ENCODE measurements at places on chromosomes 3 and 15.

- no peak for DNase-seq
These were observed 20.3 kb downstream of the CAND2 start for GRCh38 chr3:12816521-12817342.

DNA sequence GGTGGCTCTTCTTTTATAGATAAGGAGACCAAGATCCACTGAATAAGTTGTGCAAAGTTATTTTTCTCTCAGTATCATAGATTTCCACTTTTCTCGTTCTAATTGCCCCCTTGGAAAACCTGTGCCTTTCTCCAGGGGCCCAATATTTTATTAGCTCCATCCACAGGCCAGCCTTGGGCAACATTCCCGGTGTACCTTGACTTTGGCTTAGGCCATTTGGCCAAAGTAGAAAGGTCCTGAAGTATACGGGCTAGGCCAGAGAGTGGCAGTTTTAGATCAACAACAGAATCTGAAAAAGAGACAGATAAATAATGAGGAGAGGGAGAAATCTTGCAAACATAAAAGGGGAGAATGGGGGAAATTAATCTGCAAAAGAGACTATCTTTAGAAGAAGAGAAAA lies 91.7 kb upstream of the CHMP2B start:
- no peak for DNase-seq

- no peak for DNase-seq
These were observed 1009.9 kb downstream of the AGBL1 start for GRCh38 chr15:87089551-87089950.

DNA sequence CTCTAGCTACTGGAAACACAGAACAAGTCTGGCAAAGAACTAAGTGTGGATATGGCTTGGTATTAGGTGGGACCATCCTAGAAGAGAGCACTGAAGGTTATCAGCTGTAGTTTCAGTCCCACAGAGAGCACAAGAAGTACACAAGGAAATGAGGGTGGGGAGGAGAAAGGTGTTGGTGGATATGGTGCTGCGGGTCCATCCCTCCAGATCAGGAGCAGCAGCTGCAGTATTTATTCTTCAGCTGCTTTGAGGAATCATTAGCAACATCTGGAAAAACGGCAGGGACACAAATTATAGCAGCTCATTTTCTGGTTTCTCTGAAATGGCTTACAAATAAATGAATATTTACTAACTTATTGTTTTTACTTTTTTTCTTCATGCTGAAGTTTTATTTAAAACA lies 29.0 kb downstream of the CD80 start:
- DNase-seq, result no peak

- no peak for DNase-seq
These were observed 767.7 kb upstream of the LMCD1 start for GRCh38 chr3:7733933-7734332.

- no peak for DNase-seq
These were observed 37.6 kb upstream of the WDR49 start for GRCh38 chr3:167691366-167691765.

- no peak for DNase-seq
These were observed 241.4 kb downstream of the ISL2 start for GRCh38 chr15:76577879-76578512.

DNA sequence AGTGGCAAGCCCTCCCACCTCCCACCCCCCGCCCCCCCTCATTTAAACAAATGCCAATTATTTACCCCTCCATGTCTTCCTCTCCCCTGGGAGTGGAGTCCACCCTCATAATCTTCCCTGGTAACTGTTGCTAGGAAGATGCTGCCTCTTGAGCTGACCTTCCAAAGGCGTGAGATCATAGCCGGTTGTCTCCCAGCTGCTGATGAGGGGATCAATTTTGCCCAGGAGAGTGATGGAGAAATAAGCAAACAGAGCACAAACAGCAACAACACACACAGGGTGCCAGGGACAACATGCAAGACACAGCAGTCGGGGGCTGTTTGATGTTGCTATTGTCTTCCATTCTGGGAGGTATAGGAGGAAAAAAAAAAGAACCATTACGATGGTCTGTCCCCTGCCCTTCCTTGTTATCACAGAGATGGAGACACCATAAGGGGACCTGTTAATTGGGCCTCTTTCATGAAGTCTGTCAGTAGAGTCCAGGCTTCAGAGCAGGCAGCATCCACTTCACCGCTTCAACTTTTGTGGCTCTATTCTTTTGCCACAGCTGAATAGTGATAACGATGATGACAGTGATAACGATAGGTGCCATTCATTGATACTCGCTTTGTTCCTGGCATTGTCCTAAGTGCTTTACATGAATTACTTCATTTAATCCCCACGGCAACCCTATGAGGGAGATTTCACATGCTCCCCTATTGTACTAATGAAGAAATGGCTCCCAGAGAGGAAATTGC lies 76.9 kb upstream of the RGMA start:
- no peak for DNase-seq

GRCh38 chr3:157794771-157795170 lies 291.6 kb upstream of the VEPH1 start:
- DNase-seq, result no peak

DNA sequence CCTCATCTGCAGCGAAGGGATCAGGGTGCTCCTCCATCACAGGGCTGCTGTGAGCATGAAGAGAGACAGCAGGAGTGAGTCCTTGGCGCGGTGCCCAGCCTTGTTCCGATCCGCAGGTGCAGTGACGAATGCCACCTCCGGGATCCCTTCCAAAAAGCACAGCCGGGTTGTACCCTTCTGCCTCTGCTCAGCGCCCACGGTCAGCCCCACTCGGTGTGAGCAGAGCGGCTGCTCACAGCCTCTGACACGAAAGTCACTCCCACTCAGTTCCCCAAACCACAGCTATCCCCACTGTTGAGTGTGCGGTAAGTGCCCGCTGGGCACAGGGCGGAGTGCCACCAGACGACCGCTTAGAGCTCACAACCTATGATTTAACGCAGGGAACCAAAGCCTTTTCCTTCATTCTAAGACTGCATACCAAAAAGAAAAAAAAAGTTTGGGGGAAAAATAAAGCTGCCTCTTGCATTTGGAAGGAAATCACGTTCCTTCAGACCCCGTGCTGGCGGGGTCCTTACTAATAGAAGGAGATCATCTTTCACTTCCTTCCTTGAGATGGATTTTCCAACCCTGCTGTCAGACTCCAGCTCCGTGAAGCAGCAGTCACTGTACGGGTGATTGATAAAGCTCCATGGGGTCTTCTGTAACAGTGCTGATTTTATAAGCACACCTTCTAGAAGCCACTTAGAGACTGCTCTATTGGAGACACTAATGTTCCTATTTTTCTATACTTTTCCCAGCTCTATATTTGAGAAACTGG lies 34.7 kb upstream of the TUBGCP5 start:
- no peak for DNase-seq

DNA sequence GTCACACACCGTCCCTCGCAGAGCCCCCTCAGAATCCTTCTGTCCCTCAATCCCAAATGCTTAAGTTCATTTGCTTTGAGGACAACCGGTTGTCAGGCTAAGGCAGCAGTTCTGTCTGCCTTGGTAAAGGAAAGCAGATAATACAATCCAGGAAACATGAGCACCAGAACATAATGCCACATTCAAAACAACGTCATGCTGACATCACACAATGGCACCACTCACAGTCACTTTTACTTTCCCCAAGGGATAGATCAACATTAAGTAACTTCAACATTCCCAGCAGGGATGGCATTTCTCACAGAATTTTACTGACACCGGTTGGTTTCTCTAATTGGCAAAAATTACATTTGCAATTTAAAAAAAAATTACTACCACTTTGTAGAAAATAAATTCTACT lies 74.6 kb upstream of the PSMD6 start:
- no peak for DNase-seq

GRCh38 chr15:45535486-45536042 lies 13.0 kb upstream of the SLC30A4 start:
- DNase-seq, result no peak

DNA sequence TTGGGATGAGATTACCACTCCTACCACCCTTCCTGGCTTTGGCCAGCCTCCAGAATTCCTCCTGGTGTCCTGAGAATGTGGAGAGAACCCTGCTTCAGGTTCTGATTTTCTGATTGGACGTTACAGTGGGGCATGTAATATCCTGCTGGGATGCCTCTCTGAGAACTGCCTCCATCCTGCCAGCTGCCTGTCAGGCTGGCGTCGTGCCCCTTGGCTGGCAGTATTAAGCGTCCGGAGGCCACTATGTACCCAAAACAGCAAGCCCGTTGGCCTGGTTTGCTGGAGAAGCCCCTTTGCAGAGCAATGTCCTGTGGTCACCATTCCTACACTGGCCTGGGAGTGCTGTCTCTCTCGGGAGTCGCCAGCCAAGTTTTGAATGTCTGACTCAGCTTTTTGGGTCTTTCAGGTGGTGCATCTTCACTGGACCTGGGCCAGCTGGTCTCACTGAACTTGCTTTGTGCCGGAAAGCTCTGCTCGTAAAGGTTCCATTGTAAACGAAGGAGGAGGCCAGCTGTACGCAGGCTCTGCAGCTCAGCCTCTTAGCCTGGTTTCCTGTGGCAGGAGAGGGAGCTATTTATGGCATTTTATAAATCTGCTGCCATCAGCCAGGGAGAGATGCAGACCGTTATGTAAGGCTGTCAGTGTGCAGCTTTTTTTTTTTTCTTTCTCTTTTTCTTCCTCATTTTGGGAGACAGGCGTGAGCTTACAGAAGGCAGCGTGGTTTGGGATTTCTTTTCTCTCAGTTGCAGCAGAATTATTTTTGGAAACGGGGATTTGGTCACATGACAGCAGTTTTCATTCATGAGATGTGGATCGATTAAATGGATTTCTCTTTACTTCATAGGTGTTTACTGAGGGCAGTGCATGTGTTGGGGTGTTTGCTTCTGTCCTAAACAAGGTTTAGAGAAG lies 19.0 kb upstream of the TRAK1 start:
- DNase-seq, result no peak

DNA sequence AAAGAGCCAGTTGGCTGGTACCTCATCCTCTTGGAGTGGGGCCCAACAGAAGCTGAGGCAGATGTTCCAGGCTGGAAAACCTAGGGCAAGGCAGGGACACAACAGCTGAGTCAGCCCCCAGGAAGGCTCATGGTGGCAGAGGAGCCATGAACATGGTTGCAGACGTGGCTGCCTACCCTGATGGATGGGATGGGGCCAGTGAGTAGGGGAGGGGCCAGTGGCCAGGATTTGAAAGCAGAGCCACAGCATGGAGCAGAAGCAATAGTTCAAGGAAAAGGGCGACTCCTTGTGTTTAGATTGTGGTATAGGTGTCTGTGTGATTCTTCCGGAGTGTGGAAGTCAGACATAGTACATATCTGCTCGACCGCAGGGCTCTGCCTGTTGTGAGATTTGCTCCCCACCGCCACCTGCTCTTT lies 24.2 kb downstream of the PXYLP1 start:
- no peak for DNase-seq

GRCh38 chr15:35979608-35980007 lies 433.6 kb upstream of the DPH6 start:
- DNase-seq, result no peak

DNA sequence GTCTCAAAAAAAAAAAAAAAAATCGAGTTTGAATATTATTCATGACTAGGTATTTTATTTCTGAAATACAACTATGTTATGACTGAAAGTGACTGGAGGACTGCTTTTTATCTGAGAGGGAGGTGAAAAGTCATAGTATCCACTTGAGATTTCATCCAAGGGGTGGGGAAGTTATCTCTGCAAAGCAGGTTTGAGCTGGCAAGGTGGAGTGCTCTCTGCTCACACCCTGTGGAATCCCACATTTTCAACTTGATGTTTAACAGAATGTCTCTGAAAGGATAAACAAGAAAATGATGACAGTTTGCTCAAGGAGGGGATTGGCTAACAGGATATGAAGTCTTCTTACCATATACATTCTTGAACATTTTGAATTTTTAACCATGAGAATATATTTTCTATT lies 27.3 kb upstream of the SEC62 start:
- no peak for DNase-seq

DNA sequence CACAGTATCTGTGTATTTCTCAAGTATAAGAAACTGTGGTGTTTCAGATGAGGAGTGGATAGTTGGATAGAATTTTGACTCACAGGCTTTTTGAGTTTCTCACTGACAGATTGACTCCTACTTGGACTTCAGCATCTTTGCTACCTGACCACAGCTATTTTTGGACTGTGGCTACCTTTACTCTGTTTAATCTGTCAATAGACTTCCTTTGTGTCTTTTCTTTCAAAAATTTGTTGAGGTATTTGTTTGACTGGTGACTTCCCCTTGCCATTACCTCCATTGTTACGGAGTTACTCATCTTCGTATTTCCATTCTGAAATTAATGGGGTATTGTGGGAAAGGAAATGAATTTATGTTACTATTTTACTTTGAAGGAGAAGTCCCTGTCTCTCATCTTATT lies 123.8 kb downstream of the AGBL1 start:
- DNase-seq, result no peak

- no peak for DNase-seq
These were observed at the start of gene CHL1 for GRCh38 chr3:196311-197148. CHL1 (plus strand) TSS chr3:196763; CDS start chr3:319777, 123,014 bp downstream.

DNA sequence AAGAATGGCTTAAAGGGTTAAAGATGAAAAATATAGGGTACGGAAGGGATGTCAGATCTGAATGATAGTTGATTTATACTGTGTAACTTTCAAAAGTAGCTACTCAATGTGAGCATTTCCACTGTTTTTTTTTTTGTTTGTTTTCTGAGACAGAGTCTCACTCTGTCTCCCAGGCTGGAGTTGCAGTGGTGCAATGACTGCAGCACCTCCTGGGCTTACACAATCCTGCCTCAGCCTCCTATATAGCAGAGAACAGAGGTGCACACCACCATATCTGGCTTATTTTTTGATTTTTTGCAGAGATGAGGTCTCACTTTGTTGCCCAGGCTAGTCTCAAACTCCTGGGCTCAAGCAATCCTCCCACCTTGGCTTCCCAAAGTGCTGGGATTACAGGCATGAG lies 9.9 kb upstream of the PXK start:
- DNase-seq, result no peak

DNA sequence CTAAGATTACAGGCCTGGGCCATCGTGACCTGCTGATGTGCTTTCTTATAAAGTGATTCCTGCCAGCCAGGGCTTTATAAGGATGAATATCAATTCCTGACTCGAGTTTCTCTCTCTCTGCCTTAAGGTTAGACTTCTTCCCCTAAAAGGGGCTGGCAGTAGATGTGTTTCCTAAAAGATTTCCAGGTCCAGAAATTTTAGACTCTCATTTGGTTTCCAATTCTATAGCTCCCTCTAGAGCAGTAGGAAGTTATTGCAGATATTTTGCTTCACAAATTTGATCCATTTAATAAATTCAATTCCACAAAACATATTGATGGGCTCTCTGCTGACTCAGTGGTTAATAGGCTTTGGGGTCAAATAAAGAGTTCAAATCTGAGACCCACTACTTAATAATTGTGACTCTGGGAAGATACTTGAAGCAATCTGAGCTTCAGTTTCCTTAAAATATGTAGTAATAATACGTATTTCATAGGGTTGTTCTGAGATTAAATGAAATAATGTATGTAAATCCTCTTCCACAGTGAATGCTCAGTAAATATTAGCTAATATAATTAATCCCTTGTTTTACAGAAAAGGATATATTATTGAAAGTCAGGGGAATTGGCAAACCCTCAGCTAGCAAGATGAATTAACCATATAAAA lies 2.1 kb downstream of the TRIM69 start:
- DNase-seq, result no peak

- DNase-seq, result no peak
These were observed 25.9 kb downstream of the TLE3 start for GRCh38 chr15:70071799-70072198.

GRCh38 chr15:34753236-34753894 lies 1.4 kb downstream of the GJD2 start:
- no peak for DNase-seq

- DNase-seq, result no peak
These were observed 27.9 kb upstream of the GP9 start for GRCh38 chr3:129032716-129033115.

- no peak for DNase-seq
These were observed 40.1 kb downstream of the KY start for GRCh38 chr3:134610432-134611385.
